T follicular helper cell (primary cell): ENCODE measurements at places on chromosomes 1 and 21.
A peak's percentile ranks its signal among the peaks of the same experiment; 100 is the strongest.

DNA sequence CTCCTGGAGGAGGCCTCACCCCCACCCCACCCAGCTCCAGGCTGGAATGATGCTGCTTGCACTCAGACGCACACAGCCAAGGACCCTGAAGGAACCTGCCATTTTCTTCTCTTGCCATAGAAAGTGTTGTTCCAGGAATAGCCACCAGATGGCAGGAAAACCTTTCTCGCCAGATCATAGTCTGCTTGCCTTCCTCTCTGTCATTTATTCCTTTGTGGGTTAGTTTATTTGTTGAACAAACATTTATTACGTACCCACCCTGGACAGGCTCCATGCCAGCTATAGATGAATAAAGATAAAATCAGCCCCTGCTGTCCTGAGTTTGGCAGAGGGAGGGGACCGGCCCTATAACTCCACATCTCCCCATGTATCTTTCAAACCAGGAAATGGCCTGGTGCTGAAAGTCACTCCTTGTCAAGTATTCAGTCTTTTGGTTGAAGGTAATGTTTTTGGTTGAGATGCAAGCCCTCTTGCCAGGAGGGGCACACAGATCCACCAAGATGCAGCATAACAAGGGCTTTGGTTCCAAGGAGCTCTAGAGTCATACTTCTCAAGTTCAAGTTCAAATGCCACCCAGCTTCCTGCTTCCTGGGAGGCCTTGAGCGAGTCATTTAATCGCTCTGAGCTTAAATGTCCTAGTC, 7.0 kb upstream of the KCNC4 start:
- DNase-seq, result peak; percentile 66

GRCh38 chr21:18950045-18950740, 546.6 kb upstream of the TMPRSS15 start:
- DNase-seq, result no peak

DNA sequence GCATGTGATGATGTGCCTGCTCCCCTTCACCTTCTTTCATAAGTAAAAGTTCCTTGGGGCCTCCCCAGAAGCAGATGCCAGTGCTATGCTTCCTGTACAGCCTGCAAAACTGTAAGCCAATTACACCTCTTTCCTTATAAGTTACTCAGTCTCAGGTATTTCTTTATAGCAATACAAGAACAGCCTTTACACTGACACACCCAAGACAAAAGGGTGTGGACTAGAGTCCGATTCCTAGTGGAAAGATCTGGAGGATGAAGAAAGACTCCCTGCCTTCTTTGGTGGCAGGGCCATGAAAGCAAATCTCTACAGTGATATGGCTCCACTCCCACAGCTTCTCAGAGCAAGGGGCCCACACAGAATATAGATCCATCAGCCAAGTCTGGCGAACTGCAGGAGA, 209.7 kb upstream of the ST6GALNAC5 start:
- DNase-seq, result no peak

GRCh38 chr1:15459771-15460707, 3.5 kb downstream of the CELA2A start:
- no peak for DNase-seq

DNA sequence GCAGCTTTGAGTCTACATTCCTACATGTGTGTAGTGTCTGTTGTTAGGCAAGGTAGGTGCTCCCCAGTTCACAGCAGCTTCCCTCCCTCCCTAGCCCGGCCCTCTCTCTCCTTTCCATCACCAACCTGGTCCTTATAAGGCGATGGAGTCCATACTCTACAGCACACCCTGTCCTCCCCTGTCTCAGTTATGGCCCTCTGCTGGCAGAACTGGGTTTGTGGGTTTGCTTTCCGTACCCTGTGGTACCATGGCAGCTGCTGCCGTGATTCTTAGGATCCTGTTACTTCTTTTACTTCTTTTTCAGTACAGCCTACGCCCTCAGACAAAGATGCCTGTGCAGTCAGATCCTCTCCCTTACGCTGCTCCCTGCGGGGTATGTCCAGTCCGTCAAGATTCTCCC, 31.7 kb downstream of the AK5 start:
- peak; percentile 9 for DNase-seq

- no peak for DNase-seq
These were observed 725 bp upstream of the VWA1 start for GRCh38 chr1:1434824-1435105.

GRCh38 chr1:168636642-168637111, 60.3 kb downstream of the XCL1 start:
- DNase-seq, result no peak

- DNase-seq, result no peak
These were observed 92.3 kb downstream of the SGIP1 start for GRCh38 chr1:66626261-66626660.

DNA sequence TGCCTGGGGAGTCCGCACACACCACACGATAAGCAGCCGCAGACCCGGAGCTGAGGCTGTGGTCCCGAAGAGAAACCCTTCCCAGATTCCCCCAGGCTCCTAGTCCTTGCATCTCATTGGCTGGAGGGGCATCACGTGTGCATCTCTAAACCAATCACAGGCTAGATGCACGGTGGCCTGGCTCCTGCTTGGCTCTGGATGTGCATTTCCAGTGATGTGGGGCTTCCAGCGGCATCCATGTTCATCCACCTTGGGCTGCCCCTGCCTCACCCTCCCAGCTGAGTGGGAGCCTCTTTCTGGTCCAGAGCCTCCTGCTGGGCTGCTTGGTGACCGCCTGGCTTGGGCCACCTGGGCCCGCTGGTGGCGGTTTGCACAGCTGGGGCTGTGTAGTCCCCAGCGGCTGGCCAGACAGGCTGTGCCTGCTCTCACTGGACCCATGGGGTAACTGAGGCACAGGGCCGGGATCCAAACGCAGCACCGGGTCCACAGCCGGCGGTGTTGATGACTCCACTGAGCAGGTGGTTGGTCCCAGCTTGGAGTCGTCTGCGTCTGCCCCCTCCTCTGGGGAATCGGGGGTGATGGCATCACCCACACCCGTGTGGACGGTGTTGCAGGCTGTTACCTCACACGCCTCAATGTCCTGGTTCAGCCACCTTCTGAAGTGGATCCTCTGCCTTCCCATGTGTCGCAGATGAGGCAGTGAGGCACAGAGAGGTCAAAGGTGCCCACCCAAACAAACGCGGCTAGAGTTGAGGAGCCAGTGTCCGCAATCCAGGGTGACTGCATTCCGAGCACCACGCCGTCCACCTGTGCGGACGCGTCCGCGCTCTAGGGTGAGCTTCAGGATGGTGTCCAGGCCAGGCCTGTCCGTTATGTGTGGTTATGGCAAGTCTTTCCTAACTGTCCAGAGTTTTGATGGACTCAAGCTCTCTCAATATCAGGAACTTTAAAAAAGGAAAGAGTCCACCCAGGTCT, 41.3 kb downstream of the COL6A1 start:
- DNase-seq, result no peak

DNA sequence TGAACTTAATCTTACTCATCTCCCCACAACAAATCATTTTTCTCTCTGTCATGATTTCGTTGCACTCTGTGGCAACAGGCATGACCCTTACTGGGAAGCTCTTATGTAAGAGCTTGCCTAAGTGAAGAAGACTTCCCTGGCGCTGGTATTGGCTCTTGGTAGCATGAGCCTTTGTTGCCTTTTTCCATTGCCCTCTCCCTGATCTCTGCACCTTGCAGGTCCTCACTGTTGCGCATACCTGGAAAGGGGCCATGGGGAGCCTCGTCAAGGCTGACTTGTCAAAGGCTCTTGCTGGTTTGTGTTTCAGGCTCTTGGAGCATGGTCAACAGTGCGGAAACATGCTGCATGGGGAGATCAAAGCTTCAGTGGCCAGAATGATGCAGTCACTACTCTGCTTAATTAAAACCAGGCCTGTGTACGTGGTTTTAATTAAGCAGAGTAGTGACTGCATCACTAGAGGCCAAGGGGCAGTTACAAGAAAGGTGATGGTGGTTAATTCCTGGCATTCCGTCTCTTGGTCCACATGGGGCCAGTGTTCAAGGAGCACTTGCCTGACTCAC, 141.3 kb downstream of the SPATA46 start:
- no peak for DNase-seq

GRCh38 chr1:24157918-24158481, 15.1 kb upstream of the IL22RA1 start:
- DNase-seq, result no peak

DNA sequence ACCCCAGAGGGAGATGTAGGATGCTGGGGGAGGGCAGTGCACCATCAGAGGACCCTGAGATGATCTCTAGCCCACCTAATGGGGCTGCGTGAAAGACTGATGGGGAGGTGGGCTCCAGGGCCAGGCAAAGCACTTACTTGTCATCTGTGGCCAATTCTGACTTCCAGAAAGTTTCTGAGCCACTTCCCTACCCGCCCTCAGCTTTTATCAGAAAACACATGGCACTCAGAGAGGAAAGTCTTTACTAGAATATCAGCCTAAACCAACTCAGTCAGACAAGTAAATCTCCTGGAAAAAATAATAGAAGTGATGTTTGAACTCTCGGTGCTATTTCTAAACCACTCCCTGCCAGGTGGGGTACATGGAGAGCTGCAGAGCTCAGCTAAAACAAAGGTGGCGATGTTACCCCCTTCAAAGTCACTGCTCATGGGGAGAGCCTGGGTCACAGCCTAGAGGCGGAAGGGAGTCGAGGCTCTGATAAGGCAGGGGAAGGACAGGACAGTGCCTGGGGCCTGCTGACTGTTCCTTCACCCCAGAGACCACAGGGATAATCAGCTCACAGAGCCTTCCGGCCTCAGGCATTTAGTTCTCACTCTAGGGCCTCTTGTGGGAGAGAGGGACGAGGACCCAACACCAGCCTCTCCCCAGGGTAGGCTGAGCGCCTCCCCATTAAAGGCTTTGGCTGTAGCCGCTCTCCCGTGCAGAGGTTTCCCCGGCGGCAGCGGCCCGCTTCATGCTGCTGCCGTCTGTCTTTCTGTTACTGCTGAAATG, 14.2 kb downstream of the SMIM12 start:
- DNase-seq, result no peak

DNA sequence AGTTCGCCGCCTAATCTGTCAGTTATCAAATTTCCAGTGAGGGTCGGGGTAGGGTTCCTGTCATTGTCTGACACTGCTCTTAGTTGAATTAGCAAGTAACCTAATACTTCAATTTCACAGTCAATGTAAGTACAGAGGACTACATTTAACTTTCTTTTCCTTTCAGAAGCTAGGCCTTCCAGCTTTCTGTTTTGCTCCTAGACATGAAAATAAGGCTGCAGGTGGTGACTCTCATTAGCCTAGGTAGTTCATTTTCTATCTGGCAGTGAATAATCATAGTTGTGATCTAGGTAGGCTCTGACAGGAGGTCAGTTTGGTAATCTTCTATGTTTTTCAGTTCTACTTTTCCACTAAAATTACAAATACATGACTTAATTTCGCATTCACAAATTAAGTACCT, 783.1 kb downstream of the MRPL39 start:
- DNase-seq, result no peak

GRCh38 chr1:59340411-59341307, 43.8 kb downstream of the FGGY start:
- no peak for DNase-seq

DNA sequence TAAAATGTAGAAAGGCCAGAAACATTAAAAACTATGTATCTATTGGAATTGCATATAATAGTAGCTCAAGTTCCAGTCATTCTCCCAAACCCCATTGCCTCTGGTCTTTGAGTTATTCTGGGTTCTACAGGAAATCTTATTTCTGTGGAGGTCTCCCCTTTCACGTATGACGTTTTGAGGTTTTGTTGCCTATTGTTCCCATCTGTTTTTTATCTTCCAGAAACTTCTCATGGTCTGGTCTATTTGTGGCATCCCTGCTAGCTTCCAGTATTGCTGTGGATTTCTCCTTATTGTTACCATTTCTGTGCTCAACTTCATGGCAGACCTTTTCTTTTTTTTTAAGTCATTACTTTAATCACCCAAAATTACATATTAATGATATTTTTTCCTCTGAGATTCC, 43.3 kb downstream of the DTL start:
- DNase-seq, result no peak

DNA sequence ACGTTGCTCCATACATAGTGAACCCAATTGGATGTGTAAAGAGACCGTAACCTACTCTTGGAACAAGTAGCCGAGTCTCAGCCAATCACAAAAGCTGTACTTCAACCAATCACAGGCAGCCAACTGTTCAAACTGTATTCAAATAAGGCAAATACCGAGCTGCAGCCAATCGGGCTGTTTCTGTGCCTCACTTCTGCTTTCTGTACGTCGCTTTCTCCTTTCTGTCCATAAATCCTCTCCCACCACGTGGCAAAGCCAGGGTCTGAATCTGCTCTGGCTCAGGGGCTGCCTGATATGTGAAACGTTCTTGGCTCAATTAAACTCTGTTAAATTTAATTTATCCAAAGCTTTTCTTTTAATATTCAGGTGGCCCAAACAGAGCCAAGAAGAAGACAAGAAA, 210.3 kb downstream of the URB2 start:
- no peak for DNase-seq

DNA sequence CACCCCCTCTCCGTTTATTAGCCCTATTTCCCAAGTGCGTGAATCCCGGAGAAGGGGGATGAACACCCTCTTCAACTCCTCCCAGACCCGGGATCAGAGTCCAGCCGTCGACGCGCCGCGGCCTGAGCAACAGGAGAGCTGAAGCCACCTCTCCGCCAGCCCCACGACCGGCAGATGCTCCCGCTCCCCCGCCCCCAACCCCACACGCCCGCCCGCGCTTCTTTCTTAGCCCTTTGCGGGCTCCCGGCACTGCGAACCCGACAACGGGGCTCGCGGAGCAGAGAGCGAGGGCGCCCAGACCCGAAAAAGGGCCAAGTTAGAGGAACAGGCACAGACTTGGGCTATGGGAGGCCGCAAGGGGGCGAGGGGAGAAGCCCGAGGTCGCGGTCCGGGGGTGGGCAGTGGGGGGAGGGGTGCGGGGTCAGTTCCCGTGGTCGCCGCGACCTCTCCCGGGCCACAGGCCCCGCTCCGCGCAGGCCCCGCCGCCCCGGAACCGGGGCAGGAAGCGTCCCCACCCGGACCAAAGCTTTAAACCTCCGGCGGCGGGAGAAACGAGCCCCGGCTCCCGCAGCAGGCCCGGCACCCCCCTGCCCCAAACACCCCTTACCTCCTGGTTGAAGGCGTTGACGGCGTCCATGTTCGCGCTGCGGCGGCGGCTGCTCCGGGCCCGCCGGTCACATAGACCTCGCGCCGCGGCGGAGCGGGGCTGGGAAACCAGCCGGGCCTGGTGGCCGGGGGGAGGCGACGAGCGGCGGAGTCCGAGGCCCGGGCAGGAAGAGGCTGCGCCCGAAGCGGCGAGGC, 662 bp downstream of the SCAF4 start:
- peak; percentile 31 for DNase-seq

DNA sequence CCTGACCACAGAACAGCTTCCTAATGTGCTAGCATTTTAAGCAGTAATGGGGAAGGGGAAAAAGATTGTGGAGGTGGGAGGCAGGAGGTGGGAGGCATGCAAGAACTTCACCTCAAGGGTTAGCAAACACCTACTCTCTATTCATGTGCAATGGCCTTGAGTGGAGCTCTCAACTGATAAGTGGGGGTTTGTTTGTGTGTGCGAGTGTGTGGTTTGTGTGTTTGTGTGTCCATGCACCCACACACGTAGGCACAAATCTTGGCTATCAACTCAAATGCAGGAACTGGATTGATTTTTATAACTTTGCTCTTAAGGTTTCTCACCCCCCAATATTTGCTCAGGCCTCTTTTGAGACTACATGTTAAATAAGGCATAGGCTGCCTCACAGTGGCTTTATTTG, 78.6 kb downstream of the SYT6 start:
- no peak for DNase-seq

- no peak for DNase-seq
These were observed 579.7 kb downstream of the PLA2G4A start for GRCh38 chr1:187408212-187409004.

- DNase-seq, result peak; percentile 92
These were observed 72.9 kb downstream of the SKI start for GRCh38 chr1:2300851-2301606.
